CD4-positive, alpha-beta T cell treated with Interleukin-21 for 1 hour (primary cell): ENCODE measurements at places on chromosomes 7 and 10.
A peak's percentile ranks its signal among the peaks of the same experiment; 100 is the strongest.

GRCh38 chr7:90761584-90761983 lies 165.5 kb downstream of the CDK14 start:
- no peak for DNase-seq

- no peak for DNase-seq
These were observed 560 bp downstream of the CPA4 start for GRCh38 chr7:130293521-130293920.

GRCh38 chr7:101094376-101094775 lies 9.1 kb downstream of the TRIM56 start:
- DNase-seq = no peak

DNA sequence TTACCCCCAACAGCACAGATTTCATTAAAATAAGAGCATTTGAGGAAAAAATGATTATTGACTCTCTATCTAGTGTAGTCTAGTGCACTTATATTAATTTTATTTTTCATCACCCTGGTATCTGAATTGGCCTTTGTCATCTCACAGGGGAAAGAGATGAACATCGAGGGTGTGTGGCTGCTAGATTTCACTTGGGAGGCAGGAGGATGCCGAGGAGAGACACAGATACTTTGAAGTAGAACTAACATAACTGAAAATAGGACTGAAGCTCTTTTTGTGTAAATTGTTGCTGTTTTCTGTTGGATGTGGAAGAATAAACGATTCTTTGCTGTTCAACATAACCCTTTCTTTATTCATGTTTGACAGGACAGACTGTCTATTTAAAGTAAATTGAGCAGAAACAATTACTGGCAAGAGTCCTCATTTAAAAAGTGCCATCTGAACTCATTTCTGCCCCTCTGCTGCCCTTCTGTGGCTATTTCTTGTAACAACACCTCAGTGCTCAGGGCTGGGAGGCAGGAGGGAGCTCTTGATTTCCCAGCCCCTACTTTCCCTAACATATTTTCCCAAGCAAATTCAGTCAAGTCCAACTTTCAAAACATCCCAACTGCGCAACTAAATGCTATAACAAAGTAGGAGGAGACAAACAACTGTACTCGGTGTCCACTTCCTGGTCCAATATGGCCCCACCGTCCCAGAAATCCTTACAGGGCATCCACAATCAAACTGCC lies 15.6 kb downstream of the LYZL1 start:
- peak; percentile 29 for DNase-seq

GRCh38 chr10:78266741-78267469 lies 233.2 kb downstream of the RPS24 start:
- DNase-seq = no peak

DNA sequence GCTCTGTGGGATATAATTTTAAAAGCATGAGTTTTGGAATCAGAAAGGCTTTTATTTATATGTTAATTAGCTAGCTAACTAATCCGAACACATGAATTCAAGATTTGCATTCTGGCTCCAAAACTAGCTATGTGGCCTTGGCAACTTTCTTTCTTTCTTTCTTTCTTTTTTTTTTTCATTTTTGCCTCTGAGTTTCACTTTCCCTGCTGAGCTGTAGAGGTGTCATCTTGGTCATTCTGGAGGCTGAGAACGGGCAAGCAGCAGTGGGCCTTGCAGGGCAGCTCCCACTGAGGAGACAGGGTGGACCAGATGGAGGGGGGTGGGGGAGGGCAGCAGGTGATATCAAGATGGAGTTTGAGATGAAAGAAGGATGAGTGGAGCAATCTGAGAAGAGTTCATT lies 24.8 kb upstream of the SFMBT2 start:
- DNase-seq = no peak

DNA sequence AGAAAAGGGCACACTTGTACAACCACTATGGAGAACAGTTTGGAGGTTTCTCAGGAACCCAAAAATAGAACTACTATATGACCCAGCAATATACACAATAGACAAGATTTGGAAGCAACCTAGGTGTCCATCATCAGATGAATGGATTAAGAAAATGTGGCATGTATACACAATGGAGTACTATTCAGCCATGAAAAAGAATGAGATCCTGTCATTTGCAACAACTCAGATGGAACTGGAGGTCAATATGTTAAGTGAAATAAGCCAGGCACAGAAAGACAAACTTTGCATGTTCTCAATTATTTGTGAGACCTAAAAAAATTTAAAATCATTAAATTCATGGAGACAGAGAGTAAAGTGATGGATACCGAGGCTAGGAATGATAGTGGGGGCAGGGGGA lies 118.8 kb downstream of the ZNF467 start:
- no peak for DNase-seq

- DNase-seq = no peak
These were observed 1022.6 kb downstream of the LRMDA start for GRCh38 chr10:76453997-76454396.

- no peak for DNase-seq
These were observed 148.1 kb upstream of the CELF2 start for GRCh38 chr10:10869592-10869991.

DNA sequence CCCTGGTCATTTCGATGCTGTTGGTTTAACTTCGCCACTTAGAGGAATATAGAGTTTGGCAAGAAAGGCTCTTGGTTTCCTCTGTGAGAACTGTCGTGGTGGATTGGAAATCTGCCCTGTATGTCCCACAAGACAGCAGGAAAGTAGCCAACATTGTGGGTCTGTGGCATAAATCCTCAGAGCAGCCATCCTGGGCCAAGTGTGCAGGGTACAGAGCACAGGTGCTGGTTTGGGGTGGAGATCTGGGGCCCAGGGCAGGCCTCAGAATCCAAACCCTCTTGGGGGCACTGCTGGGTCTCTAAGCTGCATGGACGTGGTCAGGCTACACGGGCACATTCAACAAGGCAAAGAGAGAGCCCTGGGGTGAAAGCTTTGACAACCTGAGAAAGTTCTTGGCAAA lies 39.2 kb upstream of the TMEM273 start:
- DNase-seq = no peak

- DNase-seq = no peak
These were observed 15.6 kb downstream of the SUFU start for GRCh38 chr10:102519246-102519825.

DNA sequence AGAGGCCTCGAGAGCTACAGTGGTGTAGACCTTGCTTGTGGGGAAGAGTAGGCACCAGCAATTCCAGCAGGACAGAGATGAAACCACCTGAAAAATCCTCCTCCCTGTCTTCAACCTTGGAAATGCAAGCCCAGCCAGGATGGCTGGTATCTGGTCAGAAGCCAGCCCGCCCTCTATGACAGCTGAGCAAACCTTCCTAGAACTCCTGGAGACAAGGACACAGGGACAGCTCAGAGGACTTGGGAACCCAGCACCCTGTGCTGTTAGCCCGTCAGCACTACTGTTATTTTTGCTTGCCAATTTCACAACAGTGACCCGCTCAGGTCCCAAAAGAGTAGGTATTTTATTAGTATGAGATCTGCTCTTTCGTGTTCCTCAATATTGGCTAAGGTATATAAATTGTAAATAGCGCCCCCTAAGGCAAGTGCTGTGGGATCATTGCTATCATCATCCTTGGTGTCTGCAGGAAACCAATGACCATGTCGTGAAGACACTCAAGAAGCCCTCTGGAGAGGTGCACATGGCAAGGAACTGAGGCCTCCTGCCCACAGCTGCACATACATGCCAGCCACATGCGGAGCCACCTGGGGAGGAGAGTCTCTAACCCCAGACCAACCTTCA lies 156.5 kb upstream of the CHST15 start:
- DNase-seq = no peak

- no peak for DNase-seq
These were observed 30.1 kb downstream of the INSIG1 start for GRCh38 chr7:155327590-155328320.

DNA sequence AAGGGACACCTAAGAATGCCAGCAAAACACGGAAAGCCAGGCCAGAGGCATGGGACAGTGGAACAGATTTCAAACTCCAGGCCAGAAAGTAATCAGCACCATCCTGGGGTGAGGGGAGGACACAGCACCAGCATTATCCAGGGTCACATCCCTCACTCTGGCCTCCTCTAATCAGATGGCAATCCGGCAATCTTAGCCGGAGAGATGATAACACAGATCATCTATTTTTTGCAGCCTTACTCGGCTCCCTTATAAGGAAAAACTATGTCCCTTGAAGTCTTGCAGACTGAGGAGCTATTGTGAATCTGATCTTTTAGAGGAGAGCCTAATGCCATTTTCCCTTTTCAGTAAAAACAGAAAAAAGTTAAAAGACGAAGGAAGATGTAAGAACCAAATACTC lies 16.5 kb downstream of the TRIL start:
- DNase-seq = no peak

DNA sequence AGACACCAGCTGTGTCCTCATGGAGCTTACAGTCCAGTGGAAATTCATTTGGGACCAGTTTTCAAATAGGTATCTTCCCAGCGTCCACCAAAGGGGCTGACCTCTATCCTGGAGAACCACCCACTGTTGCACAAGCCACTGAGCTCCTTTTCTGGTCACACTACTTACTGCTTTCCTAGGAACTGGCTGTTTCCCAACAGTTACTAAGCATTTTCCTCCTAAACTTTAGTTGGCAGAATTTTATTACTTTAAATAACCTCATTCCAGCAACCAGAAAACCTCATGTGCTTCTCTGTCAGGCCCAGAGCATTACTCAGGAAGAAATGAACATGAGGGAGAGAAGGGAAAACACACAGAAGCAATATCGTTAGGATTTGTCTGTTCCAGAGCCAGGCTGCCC lies 183.1 kb downstream of the GPAM start:
- no peak for DNase-seq

- no peak for DNase-seq
These were observed 169.2 kb downstream of the ZNF438 start for GRCh38 chr10:30862486-30862885.

DNA sequence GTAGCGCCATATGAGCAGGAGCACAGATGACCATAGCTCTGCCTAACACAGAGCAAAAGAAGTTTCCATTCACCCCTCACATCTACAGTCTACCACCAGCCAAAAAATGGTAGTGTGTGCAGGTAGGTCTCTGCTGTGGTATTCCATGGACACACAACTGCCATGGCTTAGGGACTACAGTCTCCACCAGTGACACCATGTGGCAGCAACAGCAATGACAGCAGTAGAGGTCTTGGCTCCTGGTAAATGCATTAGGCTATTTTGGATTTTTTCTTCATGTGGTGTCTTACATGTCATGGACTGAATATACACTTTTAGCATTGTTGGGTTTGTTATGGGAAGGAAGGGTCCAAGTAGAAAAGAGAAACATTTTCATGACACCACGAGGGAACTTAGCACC lies 70.1 kb upstream of the CABCOCO1 start:
- DNase-seq = no peak

DNA sequence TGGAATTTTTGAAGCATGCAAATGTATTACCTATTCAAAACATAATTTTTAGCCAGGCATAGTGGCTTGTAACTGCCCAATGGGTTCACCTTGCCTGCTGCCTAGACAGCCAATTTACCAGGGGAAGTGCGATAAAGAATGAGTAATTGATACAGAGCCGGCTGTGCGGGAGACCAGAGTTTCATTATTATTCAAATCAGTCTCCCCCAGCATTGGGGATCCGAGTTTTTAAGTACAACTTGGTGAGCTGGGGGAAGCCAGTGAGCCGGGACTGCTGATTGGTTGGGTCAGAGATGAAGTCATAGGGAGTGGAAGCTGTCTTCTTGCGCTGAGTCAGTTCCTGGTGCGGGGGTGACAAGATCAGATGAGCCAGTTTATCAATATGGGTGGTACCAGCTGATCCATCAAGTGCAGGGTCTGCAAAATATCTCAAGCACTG lies 29.1 kb upstream of the NRBF2 start:
- no peak for DNase-seq

GRCh38 chr7:28458732-28459131 lies 46.4 kb downstream of the CREB5 start:
- DNase-seq = no peak

DNA sequence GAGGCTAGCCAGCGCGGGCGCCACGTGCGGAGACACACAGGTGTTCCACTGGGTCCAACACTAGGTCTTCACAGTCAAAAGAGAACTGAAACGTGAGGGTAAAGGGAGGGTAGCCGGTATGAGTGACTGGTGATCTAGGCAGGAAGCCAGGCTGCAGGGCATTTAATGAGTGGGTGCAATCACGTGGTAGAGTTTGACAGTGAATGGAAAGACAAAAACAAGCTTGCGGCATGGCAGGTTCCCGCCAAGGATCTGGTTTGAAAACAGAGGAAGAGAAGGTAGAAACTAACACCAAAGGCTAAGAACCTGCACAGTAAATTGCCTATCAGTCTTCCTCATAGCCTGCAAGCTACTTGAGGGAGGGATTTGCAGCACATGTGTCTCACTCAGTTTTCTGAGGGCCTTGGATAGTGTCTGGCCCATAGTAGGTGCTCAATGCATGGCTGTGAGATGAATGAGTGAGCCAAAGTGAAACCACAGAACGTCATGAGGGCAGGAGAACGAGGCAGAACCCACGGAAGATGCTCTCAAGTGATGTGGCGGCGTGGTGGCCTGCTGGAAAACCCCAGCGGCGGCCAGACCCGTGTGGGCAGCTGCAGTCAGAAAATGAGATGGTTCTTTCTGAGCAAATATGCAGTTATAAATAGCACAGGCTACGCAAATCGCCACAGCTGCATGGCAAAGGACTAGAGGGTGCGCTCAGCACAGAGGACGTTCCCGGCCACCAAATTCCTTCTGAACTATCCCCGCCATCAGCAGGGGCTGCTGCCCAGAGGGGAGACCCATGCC lies 183.6 kb upstream of the NFE2L3 start:
- peak; percentile 30 for DNase-seq

- no peak for DNase-seq
These were observed 2.5 kb downstream of the VSTM4 start for GRCh38 chr10:49112851-49113250.

- no peak for DNase-seq
These were observed 39.2 kb downstream of the CAMK2B start for GRCh38 chr7:44286182-44286617.

- DNase-seq = no peak
These were observed 94.3 kb downstream of the UBE2H start for GRCh38 chr7:129858490-129858889.

DNA sequence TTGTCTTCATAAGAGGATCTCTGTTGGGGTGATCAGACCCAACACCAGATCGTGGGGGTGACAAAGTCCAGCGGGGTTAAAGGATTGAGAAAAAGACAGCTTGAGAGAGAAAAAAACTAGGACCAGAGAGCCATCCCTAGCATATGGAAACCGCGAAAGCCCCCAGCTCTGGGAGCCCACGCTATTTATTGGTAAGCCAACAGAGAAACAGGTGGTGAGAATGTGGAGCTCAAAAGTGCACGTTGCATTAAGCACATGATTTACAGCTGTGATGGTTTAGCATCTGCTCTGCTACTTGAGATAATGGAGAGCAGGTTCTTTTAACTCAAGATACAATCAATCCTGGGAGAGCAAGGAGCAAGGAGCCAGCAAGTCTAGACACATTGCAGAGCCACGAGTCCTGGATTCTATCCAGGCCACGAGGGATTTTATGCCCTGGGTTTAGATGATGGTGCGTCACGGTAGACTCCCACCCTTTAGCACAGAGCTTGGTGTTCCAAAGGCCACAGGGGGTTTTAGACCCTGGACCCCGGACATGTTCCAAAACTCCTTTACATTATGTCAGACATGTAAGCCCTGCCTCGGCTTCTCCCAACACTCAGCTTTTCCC lies 755.2 kb upstream of the SORCS1 start:
- DNase-seq = no peak

GRCh38 chr7:2924866-2925840 lies 81.0 kb upstream of the GNA12 start:
- DNase-seq = no peak

- no peak for DNase-seq
These were observed 70.6 kb downstream of the STK17A start for GRCh38 chr7:43653466-43653865.

- no peak for DNase-seq
These were observed 14.8 kb downstream of the OGDHL start for GRCh38 chr10:49747303-49747646.

GRCh38 chr7:8214244-8214824 lies 47.6 kb downstream of the ICA1 start:
- DNase-seq = no peak
